ENCODE measurements at places on chromosomes 7 and 10.

- DNase-seq, result no peak
Observed at GRCh38 chr7:73901823-73902597, 41.1 kb downstream of the TMEM270 start.

DNA sequence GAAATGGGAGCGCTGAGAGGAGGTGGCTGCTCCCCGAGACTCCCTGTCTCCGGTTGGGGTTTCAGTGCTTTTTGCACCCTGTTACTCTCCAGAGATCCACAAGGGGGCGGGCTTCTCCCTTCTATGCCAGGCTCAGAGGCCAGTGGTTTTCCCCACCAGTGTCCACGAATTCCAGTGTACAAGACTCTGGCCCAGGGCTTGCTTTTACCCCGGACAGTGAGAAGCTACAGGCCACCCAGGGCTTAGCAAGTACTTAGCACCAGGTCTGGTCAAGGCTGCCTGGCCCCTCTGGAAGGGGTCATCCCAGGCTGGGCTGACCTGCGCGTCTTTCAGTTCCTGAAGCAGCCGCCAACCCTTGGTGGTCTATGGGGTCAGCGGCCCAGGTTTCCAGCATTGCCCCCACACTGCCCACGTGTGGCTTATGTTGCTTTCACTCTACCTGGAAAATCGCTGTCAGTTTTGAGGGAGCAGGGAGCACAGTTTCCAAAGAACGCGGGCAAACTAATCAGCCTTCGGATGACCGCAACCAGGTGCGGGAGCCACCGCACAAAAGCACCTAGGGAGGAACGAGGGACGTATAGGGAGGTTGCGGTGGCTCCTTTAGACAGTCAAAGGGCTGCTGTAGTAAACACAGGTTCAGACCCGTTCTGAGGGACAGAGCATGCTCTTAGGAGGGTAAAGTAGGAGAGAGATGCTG, 6.8 kb downstream of the CYP26A1 start:
- no peak for DNase-seq

DNA sequence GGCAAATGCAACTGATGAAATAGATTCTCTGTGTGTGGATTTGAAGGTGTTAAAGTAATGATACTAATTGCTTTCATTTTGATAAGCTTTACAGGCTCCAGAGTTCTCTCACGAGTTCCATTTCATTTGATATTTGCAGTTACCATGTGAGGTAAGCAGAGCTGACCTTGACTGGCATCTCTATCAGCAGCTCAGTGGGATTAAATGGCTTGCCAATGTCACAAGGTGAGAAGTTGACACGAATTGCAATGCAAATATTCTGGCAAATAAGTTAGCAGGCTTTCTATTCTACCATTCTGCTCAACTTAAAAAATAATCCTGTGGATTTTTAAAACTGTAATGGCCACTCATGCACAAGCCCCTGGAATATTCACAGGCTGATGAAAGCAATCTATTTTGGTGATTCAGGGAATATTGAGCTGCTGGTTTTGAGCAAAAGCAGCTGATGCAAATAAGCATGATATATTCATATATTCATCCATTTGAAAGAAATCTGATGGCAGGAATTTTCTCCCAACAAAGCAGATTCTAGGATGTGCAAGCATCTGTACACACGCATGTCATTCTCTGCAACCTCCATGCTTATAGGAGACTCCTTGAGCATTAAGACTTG, 64.5 kb upstream of the ANKRD1 start:
- no peak for DNase-seq

GRCh38 chr10:81040031-81040430, 502.3 kb downstream of the SH2D4B start:
- DNase-seq, result no peak

DNA sequence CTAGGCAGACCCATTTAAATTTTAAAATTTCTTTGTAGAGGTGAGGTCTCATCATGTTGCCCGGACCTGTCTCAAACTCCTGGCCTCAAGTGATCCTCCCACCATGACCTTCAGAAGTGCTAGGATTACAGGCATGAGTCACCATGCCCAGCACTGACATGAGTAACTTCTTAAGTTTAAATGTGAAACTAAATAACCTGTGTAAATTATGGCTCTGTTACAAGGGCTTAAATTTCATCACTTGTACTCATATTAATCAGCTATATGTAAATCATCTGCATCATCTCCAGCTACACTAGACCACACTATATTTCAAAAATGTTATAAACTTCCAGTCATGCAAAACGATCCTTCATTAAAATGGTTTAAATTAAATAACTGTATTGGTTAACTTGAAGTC, 56.1 kb downstream of the ATAD1 start:
- DNase-seq, result no peak

DNA sequence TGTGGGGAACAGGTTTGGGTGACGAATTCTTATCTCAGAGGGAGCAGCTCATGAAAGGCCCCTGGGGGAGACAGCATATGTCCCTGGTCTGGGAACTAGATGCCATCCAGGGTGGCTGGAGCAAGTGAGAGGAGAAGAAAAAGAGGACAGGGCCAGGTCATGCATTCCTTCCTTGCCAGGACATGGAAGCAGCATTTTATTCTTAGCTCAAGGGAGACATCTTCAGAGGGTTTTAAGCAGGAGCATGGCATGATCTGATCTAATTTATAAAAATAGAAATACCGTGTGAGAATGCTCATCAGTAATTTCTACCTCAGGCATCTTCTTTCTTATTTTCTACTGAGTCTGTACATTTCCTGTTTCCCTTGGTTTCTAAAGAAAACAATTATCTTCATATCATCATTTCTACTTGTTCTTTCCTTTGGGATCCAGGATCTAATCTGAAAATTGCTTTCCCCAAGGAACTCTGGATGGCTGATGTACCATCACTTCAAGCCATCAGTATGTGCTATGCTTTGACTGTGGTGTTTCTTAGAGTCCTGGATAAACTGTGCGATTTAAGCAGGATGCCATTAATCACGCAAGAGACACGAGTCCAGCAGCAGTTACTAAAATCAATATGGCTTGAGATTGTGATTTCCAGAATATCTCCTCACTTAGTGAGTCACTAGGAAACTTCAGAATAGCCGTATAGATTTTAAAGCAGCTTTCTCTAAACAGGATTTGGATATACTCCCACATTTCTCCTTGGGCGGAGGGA, 386.2 kb downstream of the GALNT17 start:
- DNase-seq, result no peak

- no peak for DNase-seq
Observed at GRCh38 chr10:72244573-72245038, 28.5 kb upstream of the ASCC1 start.
